ENCODE measurements at places on chromosomes 16 and 17. TPM values are rescaled to one million over a fixed set of nuclear protein-coding genes. Genes with fewer than 3 reads are reported as not detected.

CDH5 gene
- polyA plus RNA-seq = 53.9 TPM

ABI3 gene
- 10.3 TPM for polyA plus RNA-seq

TAT gene
- not detected for polyA plus RNA-seq

CSHL1 gene
- not detected for polyA plus RNA-seq

CAPNS2 gene
- polyA plus RNA-seq = not detected

GRCh38 chr16:81846105-81846504 is 67.0 kb downstream of the PLCG2 start:
- DNase-seq = no peak

- peak; percentile 60 for DNase-seq
These were observed 260.4 kb downstream of the CEP112 start for GRCh38 chr17:65931246-65932149.

- DNase-seq = no peak
These were observed 1.4 kb downstream of the RANBP10 start for GRCh38 chr16:67804853-67805542.

- peak; percentile 87 for DNase-seq
These were observed 1.3 kb upstream of the MPG start for GRCh38 chr16:76535-77272.

- no peak for DNase-seq
These were observed 3.2 kb downstream of the ACLY start for GRCh38 chr17:41915566-41915965.

DNA sequence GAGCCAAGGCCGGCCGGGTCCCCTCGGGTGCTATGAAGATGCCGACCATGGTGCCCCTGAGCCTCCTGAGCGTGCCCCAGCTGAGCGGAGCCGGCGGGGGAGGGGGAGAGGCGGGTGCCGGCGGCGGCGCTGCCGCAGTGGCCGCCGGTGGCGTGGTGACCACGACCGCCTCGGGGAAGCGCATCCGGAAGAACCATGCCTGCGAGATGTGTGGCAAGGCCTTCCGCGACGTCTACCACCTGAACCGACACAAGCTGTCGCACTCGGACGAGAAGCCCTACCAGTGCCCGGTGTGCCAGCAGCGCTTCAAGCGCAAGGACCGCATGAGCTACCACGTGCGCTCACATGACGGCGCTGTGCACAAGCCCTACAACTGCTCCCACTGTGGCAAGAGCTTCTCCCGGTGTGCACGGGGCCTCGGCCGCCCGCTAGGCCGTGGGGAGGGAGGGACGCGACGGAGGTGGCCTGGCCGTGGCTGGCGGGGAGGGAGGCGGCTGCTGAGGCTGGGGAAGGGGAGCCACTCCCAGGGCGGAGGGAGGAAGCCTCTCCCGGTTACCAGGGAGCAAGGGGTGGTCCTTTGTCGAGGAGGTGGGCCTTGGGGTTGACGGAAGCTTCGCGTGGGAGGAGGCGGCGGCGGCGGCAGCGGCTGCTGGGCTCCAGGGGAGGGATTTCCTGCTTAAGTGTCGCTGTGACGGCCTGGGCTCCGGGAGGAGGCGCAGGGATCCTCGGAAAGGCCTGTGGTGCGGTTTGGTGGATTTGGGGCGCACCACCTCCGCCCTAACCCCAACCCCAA is 1.3 kb downstream of the MAZ start:
- peak; percentile 95 for DNase-seq
